ENCODE measurements at places on chromosomes 1 and 21.

- no peak for DNase-seq
Measured at GRCh38 chr1:75275631-75276030, 141.4 kb downstream of the LHX8 start.

DNA sequence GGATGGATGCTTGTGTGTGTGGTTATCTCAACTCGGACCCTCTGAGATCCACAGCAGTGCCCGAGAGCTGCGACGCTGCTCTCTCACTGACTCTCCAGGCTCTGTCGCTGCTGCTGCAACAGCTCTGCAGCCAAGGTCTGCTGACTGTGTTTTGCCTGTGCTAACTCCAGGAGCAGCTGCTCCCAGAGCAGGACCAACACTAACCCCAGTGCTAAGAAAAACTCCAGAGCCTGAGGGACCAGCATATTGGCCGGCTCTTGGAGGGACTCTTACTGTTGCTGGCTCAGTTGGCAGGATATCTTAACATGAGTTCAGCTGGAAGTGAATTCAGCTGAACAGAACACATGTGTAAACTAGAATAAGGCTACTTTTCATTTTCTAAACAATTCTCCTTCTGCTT lies 4.4 kb downstream of the LCE2C start:
- no peak for DNase-seq

DNA sequence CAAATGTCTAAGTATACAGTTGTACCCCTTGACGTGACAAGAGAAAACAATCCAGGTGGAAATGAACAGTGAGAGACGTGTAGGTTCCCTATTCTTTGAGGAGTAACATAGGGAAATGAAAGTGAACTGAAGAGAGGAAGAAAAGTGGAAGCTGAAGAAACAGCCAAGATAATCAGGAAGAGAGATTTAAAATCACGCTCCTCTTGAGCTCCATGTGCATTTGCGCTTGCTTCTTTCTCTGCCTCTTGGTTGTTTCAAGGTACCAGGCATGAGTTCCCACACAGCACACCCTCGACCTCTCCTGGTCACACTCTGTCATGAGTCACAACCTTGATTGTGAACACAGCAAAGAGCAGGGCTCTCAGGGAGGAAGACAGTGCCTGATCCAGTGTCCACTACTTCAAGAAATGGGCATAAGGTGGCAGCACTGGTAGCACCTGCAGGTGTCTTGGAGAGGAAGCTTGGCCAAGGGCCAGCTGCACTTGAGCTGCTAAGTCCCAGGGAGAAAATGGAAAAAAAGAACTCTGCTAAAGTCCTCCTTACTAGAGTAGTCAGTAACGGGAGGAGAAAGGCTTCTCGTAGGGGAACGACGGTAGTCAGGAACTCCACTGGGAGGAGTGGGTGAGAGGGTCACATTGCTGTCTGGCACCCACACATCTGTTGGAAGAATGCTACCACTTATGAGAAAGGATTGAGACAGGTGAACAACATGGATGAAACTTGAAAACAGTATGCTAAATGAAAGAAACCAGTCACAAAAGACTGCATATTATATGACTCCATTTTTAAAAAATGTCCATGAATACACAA lies 18.3 kb upstream of the ARID1A start:
- peak; percentile 9 for DNase-seq

GRCh38 chr1:59223198-59223597 lies 73.7 kb upstream of the FGGY start:
- no peak for DNase-seq

DNA sequence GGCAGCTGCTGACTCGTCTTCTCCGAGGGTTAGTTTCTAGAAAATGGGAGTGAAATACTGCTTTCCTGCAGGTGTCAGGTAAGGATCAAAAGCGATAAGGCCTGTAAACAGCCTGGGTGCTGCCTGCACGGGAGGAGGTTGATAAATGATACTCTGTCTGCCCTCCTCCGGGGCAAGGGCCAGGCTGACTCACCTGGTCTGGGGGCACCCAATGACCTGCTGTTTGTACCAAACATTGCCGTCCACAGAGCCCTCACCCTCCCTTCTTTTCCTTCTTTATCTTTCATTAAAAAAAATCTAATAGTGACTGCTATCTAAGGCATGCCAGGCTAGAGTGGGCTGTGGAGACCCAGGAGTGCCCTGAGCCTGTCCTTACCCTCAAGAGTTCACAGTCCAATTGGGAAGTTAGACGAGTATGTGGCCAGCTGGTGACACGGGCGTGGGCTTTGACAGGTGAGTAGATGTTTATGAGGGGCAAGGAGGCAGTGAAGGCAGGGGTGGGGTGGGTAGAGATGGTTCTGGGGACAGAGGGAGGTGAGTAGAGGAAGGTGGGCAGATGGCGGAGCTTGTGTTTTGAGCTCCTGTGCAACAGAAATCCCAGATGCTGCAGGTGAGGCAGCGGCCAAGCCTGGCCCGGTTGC lies 16.2 kb downstream of the EDN2 start:
- no peak for DNase-seq

DNA sequence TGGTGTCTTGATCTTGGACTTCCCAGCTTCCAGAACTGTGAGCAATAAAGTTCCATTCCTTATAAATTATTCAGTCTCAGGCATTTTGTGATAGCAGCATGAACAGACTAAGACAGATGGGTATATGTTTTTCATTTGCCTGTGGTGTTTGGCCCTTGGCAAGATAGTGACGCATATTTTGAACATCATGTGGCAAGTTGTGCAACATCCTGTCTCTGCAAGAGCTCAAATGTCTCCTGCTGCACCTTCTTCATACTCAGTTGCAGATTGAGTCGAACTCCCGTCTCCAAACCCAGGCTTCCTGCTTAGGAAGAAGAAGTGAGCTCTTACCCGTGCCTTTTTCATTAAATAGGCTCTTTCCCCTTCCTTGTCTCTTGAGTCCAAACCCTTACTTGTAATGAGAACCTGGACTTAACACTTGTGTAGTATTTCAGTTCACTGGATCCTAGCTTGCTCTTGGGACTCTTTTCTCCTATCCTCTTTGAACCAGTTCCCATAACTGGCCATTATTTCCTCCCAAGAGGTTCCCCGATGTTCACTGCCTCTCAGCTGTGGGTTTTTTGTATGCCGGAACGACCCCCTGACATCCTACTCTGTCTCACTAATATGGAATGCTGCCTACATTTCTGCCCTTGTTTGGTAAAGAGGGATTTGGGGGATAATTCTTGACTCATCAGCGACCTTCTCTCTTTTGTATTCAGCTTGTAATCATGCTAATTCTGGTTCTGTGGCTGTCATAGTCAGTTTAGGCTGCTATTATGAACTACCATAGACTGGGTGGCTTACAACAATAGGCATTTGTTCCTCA lies 125.0 kb upstream of the KCNK2 start:
- no peak for DNase-seq

GRCh38 chr1:54766726-54767125 lies 2.4 kb upstream of the PARS2 start:
- no peak for DNase-seq

- DNase-seq: no peak
Measured at GRCh38 chr21:24428591-24429199, 1178.6 kb downstream of the MRPL39 start.

All from T-helper 2 cell (primary cell).